ENCODE measurements at places on chromosomes 1 and 21.
A peak's percentile ranks its signal among the peaks of the same experiment; 100 is the strongest.

GRCh38 chr1:10220200-10220599, 9.8 kb downstream of the KIF1B start:
- no peak for DNase-seq

DNA sequence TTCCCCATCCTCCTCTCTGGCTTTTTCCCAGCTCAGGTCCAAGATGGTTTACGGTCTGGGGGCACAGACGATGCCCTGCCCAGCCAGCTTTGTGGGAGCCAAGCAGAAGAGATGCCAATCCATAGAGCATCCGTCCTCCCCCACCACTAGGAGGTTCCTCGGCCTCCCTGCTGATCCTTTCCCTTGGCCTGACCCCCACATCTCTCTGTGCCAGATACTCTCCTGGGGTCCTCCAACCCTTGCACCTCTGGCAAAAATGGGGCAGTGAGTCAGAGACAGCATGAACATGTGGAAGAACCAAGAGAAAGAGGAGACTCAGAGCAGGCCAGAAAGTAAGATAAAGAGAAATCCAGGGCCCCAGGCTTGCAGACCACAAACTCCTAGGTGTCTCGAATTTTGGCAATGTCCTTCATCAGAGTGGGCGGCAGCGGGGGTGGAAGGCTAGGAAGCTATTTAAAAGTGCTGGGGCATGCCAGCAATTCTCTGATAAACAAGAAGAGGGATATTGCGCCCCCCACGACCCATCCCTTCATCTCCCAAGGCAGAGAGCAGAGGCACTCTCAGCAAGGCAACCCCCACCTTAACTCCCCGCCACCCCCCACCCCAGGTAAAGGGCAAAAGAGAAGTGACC, 11.4 kb downstream of the BLACAT1 start:
- DNase-seq, result no peak

- peak; percentile 7 for DNase-seq
Measured at GRCh38 chr1:83705091-83705490, 293.8 kb downstream of the TTLL7 start.

GRCh38 chr1:208161656-208162375, 82.4 kb downstream of the PLXNA2 start:
- DNase-seq, result peak; percentile 86

DNA sequence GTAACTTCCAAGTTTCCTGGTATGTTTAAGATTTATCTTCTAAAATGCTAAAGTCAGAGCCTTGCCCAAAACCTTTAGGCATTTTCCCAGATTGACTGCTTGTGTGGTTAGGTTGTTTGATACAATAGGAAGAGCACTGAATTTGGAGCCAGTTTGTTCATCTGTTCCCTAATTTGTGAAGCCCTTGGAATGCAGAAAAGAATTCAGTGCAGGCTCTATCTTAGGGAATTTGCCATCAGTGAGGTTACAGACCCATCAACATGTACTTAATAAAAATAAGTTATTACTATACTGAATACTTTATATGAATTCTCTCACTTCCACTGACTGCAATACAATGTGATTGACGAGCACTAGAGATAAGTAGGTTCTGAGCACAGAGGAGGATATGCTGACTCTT, 120.2 kb downstream of the PIK3R3 start:
- DNase-seq, result peak; percentile 35

- DNase-seq, result peak; percentile 43
Measured at GRCh38 chr21:37863842-37864241, 52.4 kb downstream of the KCNJ6 start.
